ENCODE measurements at places on chromosomes 1 and 21. TPM values are rescaled to one million over a fixed set of nuclear protein-coding genes. Genes with fewer than 3 reads are reported as not detected.
A peak's percentile ranks its signal among the peaks of the same experiment; 100 is the strongest.

Gene APCS
- total RNA-seq, result not detected

DNA sequence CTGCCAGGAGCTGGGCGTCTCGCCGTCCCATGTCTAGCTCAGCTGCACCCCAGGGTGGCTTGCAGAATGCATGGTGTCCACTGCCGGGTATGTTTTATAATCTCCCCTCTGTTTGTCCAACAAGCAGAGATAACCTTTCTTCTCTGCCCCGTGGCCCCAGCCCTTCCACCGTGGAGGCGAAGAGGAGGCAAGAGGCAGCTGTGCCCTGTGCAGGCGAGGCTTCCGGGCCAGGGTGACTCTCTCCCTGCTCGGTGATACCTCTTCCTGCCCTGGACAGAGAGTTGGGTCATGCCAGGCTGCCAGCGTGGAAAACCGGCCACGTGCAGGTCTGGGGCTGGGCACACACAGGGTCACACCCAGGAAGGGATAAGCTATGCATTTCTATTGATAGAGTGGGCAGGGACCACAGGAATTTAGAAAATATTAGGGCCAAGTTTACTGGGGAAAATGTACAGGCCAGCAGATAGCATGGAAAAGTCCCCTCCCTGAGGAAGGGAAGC, at the start of gene TFF2:
Gene TFF2 (minus strand): TSS at position 68 of the 500 bp plus-strand sequence. CDS start 37 bp downstream, at position 31.
- H3K27ac ChIP-seq, result no peak within 1 kb of the TSS
- H3K4me3 ChIP-seq, result no peak within 1 kb of the TSS
- no peaks in the 10 kb centered on the region for H3K4me1 ChIP-seq
- peak; percentile 82 for DNase-seq

Gene CD1C
- not detected for total RNA-seq

Gene AGRN
- 191 TPM for total RNA-seq

DNA sequence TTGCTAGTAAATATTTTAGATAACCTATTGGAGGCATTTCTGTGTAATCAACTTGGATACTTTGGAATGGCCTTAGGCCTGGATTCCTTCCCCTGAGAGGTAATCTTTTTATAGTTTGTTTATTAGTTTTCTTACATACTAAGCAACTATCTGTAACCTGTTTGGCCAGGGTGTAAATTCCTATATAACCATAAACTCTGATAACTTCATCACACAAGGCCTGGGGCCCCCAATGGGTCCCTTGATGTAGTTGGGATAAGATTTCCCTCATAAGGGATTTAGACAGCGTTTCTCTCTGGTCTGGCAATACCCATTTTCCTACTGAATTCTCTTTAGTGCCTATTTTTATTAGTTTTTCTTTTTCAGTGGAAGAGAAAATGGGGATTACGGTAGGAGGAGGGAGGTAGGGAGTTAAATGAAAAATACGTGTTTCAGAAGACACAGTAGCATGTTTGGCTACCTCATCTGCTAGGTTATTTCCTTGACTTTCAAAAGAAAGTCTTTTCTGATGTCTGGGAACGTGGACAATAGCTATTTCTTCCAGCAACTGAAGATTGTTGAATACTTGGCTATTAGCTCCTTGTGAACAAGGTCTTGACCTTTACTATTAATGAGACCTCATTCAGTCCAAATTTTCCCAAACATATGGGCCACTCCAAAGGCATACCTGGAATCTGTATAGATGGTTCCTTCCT, 7.4 kb upstream of the AADACL3 start:
- H3K4me1 ChIP-seq, result peaks cover 22% of the 10 kb centered on the region
- H3K27me3 ChIP-seq, result no peaks in the 10 kb centered on the region
- no peak for DNase-seq
- no peak overlapping the region for H3K27ac ChIP-seq
- H3K4me3 ChIP-seq, result no peak overlapping the region

Measured in osteocyte (in vitro differentiated cells).